ENCODE measurements at places on chromosomes 12 and 14. TPM values are rescaled to one million over a fixed set of nuclear protein-coding genes. Genes with fewer than 3 reads are reported as not detected.

Gene AJUBA
- 1.3 TPM for total RNA-seq

Gene PAWR
- total RNA-seq = 8.0 TPM

Gene KRAS
- 34.6 TPM for total RNA-seq

Gene E2F7
- 29.4 TPM for total RNA-seq

Gene NOS1
- total RNA-seq = not detected

Gene RPL10L
- not detected for total RNA-seq

GRCh38 chr14:52044791-52045522, 23.9 kb downstream of the NID2 start:
- no peak overlapping the region for H3K4me3 ChIP-seq
- H3K36me3 ChIP-seq = no peaks in the 10 kb centered on the region
- peaks cover 3% of the 10 kb centered on the region for H3K27me3 ChIP-seq
- no peak for DNase-seq

- no peak overlapping the region for H3K4me3 ChIP-seq
- peak; percentile 66 for DNase-seq
- no peaks in the 10 kb centered on the region for H3K36me3 ChIP-seq
Observed at GRCh38 chr14:105974902-105975301, 448.5 kb downstream of the TMEM121 start.

DNA sequence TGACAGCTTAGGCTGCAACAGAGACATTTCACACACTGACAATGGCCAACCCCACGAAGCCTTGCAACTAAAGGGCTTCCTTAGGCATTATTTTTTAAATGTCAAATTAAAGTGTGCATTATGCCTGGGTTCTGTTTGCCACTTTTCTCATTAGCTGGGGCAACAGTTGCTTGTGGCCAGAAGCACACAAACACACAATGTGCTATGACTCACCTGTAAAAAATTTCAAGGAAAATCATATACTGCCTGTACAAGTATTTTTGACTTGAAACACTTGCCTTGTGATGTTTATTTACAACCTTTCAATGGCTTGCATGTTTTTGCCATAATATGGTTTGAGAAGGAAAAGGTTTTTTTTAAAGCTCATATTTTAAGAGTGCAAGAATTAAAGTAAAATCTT, 1.9 kb downstream of the NTN4 start:
- no peak overlapping the region for H3K4me3 ChIP-seq
- H3K27ac ChIP-seq = no peak overlapping the region
- peaks cover 7% of the 10 kb centered on the region for H3K4me1 ChIP-seq
- H3K36me3 ChIP-seq = no peaks in the 10 kb centered on the region
- H3K27me3 ChIP-seq = peaks cover 74% of the 10 kb centered on the region

DNA sequence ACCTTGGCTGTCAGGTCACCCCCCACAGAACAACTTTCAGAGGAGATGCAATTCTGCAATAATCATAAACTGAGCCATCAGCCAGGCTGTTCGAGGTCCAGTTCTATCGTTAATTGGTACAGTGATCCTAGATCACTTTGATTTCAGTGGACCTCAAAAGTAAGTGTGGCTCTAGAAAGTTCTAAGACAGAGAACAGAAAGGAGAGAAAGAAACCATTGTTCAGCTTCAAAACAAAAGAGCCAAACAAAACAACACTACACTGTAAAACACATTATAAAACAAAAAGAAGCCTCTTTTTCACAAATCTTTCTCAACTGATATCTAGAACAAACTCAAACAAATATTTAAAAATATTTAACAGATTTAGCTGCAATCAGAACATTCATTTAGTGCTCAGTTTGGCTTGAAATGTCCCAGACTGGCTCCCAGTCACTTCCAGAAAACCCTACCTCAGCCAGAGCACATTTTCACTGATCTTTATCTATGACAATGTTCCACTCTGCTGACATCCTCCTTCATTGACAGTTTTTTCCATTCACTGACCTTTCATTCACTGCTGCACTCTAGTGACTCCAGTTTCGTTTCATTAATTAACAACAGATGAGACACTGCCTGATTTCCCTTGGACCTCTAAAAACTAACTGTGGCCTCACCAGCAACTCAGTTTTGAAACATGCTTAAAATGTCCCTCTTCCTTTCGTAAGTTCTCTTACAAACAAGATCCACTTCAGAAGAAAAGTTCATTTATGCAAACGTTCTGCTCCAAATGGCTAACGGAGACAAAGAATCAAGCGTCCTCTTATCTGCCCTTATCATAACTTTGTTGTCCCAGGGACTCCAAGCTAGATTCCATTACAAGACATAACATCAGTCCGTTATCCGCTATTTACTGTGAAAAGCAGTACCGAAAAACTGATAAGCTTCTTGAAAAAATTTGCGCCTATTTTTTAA, 56.8 kb downstream of the DUSP16 start:
- peak overlapping the region; percentile 46 for H3K27ac ChIP-seq
- peaks cover 39% of the 10 kb centered on the region for H3K4me1 ChIP-seq
- peaks cover 16% of the 10 kb centered on the region for H3K36me3 ChIP-seq

GRCh38 chr14:32939254-32940065, 781 bp downstream of the NPAS3 start:
- H3K4me3 ChIP-seq = peak overlapping the region; percentile 69
- peaks cover 66% of the 10 kb centered on the region for H3K27me3 ChIP-seq
- H3K4me1 ChIP-seq = peaks cover 6% of the 10 kb centered on the region

- DNase-seq = no peak
- peaks cover 10% of the 10 kb centered on the region for H3K36me3 ChIP-seq
- no peak overlapping the region for H3K4me3 ChIP-seq
Observed at GRCh38 chr12:45660330-45660729, 69.2 kb upstream of the ARID2 start.

GRCh38 chr12:88057994-88058718, 29.0 kb upstream of the C12orf50 start:
- peaks cover 5% of the 10 kb centered on the region for H3K4me1 ChIP-seq
- peaks cover 19% of the 10 kb centered on the region for H3K36me3 ChIP-seq
- H3K27ac ChIP-seq = no peak overlapping the region
- DNase-seq = no peak

DNA sequence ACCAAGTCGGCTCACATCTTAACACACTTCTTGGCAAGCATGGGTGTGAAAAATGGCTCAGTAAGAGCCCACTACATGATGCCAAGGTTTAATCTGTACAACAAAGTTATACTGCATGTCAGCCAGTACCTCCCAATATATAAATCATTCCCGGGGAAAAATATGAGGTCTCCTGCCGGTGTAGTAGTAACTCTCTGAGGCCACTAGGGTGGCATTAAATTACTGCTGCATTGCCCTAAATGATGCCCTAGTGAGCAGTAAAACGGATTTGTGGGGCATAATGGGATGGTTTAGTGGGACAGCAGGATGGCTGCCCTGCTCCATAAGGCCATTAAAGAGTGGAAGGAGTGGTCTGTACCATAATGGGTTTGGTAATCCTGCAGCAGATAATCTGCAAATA, 267.7 kb downstream of the MED13L start:
- no peak for DNase-seq
- H3K36me3 ChIP-seq = peaks cover 50% of the 10 kb centered on the region
- no peaks in the 10 kb centered on the region for H3K4me1 ChIP-seq
- no peaks in the 10 kb centered on the region for H3K27me3 ChIP-seq
- peak overlapping the region; percentile 14 for H3K27ac ChIP-seq

DNA sequence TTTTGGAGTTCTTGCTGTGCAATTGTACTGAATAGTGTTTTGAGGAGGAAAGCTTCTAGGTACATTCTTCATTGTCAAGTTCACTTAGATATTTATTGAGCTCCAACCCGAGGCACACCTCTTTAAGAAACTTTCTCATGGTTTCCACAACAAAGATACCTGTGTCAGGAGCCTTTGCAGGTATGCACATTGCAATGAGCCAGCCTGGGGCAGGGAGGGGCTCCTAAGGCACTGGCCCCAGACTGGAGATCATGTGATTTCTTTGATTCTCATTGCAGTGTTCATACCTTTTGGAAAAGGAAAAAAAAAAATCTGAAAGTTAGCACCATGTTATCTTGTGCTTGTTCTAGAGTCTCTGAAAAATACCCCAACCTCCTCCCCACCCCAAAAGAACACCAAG, 80.3 kb downstream of the PRMT8 start:
- H3K36me3 ChIP-seq = no peaks in the 10 kb centered on the region
- H3K27ac ChIP-seq = no peak overlapping the region
- no peak overlapping the region for H3K4me3 ChIP-seq
- no peaks in the 10 kb centered on the region for H3K4me1 ChIP-seq
- DNase-seq = no peak

GRCh38 chr14:105641075-105641937, 114.9 kb downstream of the TMEM121 start:
- no peak overlapping the region for H3K27ac ChIP-seq
- no peaks in the 10 kb centered on the region for H3K36me3 ChIP-seq
- DNase-seq = no peak
- no peak overlapping the region for H3K4me3 ChIP-seq

GRCh38 chr12:110307372-110307771, 26.3 kb downstream of the ATP2A2 start:
- no peaks in the 10 kb centered on the region for H3K27me3 ChIP-seq
- DNase-seq = no peak
- H3K4me1 ChIP-seq = peaks cover 50% of the 10 kb centered on the region
- H3K27ac ChIP-seq = peak overlapping the region; percentile 13

- no peak for DNase-seq
- H3K4me1 ChIP-seq = no peaks in the 10 kb centered on the region
- no peak overlapping the region for H3K4me3 ChIP-seq
- H3K27ac ChIP-seq = no peak overlapping the region
Observed at GRCh38 chr12:90909069-90909770, 45.8 kb downstream of the CCER1 start.

- no peaks in the 10 kb centered on the region for H3K4me1 ChIP-seq
- no peak overlapping the region for H3K27ac ChIP-seq
- H3K27me3 ChIP-seq = no peaks in the 10 kb centered on the region
- DNase-seq = no peak
Observed at GRCh38 chr12:110760204-110760609, 17.5 kb upstream of the PPP1CC start.

- H3K36me3 ChIP-seq = no peaks in the 10 kb centered on the region
- no peaks in the 10 kb centered on the region for H3K27me3 ChIP-seq
- DNase-seq = peak; percentile 75
- no peak overlapping the region for H3K4me3 ChIP-seq
- H3K27ac ChIP-seq = peak overlapping the region; percentile 86
- peaks cover 19% of the 10 kb centered on the region for H3K4me1 ChIP-seq
Observed at GRCh38 chr14:103748534-103748857, 32.9 kb downstream of the ZFYVE21 start.

- peaks cover 4% of the 10 kb centered on the region for H3K36me3 ChIP-seq
- peak overlapping the region; percentile 91 for H3K27ac ChIP-seq
- DNase-seq = no peak
- H3K27me3 ChIP-seq = no peaks in the 10 kb centered on the region
- H3K4me3 ChIP-seq = peak overlapping the region; percentile 89
Observed at GRCh38 chr14:23286902-23287479, 1.1 kb upstream of the HOMEZ start.
